ENCODE measurements at places on chromosomes 11 and 22.

DNA sequence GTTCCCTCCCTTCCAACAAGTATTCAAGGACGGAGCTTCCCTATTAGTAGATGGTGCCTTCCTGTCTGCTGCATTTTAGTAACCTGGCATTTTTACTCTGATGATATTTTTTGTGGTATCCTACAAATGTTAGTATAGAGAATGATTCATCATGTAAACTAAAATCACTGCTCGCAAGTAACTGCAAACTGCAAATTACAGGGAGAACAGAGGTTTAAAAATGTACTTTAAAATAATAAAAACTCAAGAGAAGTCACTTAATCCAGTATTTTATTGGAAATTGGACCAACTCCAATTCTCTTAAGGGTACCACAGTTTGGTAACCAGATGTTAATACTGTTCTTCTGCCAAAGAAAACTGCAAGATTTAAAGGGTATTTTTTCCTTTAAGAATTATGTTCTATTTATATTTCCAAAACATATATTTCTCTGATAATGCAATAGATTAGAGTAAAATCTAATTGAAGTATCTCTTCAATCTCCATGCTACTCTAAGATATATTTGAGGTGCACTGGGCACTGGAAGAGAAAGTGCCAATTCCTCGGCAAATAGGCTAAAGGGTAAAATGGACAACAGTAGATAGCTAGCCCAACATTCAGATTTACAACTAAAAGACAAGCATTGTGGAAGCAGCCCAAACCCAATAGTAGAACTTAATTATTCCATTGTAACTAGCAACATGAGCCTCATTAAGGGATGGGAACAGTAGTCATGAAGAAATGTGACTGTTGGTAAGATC is 298.0 kb downstream of the TTC28 start:
- no peak for DNase-seq

DNA sequence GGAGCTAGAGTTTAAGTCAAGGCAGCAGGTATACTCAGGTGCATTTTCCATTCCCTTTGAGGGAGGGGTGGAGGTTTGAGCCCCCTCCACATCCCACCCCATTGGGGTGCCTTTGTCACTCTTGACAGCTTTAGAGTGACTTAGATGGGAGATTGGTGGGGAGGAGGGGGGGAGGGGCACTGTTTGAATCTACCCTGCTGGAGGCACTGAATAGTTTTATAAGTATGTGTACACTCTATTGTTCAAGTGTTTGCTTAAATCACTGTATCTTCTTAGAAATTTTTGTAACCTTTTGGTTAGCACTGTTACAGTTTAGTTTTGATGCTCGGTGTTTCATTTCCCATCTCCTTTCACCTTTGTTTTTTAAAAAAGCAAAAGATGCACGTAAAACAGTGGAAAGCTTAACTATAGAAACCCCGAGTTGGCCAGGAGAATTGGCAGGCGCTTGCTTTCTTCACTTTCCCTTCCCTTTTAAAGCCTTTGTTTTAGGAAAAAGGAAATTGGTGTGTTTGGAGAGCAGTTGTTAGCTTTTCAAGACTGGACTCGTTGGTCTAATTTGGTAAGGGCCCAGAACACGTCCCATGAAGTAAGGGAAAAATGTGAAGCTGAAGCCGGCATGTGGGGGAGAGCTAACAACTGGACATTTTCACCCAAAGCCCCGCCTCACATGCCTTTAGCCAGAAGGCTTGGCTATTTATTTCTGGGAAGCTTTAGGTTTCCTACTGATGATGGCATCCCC is 42.8 kb downstream of the TNRC6B start:
- DNase-seq: no peak

GRCh38 chr11:86103808-86104207 is 34.9 kb upstream of the PICALM start:
- DNase-seq: no peak

- no peak for DNase-seq
Observed at GRCh38 chr11:114202011-114202609, 94.1 kb upstream of the NNMT start.

GRCh38 chr11:97157221-97157740 is 767.5 kb downstream of the JRKL start:
- no peak for DNase-seq

GRCh38 chr11:101445761-101446160 is 138.0 kb downstream of the TRPC6 start:
- no peak for DNase-seq

DNA sequence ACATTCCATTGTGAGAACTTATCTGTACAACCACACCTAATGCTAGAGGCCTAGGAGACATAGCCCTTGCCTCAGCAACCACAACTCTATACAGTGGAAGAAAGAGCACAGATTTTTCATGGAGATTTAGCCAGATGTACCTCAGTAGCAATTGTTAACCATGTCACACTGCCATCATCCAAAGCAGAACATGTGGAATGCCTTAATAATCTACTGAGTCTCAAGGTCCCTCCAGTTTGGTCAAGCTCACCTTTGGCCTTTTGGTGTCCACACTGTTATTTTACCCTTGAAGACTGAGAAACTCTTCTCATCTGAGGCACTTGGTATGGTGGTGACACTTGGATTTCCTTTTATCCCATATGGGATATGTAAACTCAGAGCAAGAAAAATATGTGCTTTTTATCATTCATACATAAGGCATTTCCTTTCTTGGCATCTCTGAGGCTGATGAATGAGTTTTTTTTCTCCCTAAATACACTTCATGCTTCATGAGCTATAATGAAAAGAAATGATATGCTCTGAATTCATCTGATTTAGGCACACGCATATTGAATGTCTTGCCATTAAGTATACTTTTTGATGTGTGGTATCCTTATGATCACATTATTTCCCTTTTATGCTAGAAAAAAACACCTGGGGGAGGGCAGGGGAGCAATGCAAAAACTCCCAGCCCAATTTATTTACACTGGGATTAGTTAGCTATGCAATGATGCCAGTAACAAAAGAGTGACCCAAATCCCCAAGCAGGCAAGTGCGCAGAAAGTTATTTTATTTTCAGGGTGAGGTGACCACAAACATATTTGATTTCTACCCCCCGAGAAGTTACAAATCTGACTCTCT is 63.3 kb upstream of the ME3 start:
- DNase-seq: no peak

DNA sequence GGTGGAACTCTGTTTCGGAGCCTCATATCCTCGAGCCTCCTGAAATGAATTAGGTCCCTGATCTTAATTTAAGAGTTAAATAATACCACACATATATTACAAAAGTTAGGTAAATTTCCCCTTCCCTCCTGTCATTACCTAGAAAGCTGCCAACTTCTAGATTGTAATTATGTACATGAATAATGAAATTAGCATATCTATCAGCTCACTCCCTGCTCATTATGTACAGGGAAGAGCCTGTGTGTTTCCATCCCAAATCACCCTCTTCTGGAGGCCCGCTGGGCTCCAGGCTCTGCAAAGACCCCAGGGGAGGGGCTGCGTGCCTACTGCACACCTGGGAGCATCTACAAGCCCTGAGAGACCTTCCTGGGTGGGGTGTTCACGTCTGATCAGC is 384.1 kb downstream of the MN1 start:
- no peak for DNase-seq

GRCh38 chr11:2295971-2296912 is 5.5 kb downstream of the C11orf21 start:
- DNase-seq: no peak

DNA sequence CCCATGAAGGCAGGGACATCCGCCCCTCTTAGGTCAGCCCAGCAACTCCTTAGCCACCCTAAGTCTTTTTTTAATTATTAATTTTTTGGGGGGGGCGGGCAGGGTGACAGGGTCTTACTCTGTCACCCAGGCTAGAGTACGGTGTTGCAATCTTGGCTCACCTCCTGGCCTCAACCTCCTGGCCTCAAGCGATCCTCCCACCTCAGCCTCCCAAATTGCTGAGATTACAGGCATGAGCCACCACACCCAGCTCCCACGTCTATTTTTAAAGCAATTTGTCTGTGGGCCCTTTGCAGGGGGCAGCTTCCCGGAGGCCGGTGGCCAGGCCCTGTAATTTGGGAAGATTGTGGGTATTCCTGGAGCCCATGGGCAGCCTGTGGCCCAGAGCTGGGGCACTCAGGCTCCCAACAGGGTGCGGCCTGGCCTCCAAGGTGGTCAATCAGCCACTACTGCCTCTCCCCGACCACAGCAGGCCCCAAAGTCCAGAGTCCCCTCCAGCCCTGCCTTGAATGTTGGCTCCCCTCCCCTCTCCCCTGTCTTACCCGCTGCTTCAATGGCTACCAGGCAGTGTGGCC is 27.2 kb downstream of the CREB3L1 start:
- DNase-seq: no peak

Data from effector memory CD4-positive, alpha-beta T cell (primary cell).